Neuronal stem cell (in vitro differentiated cells): ENCODE measurements at places on chromosomes 16 and 17.
A peak's percentile ranks its signal among the peaks of the same experiment; 100 is the strongest.

DNA sequence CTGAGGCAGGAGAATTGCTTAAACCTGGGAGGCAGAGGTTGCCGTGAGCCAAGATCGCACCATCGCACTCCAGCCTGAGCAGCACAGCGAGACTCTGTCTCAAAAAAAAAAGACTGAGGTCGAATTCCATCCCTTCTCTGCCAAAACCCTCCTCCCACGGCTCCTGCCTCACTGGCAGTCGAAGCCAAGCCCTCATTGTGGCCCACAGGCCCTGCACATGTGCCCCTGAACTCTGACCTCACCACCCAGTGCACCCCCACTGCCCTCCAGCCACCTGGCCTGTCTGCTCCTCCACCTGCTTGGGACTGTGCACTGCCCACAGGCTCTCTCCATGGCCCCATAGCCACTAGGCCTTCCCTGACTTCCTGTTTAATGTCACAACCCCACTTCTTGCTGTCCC lies 7.0 kb downstream of the MYO15A start:
- no peak for DNase-seq

GRCh38 chr17:27466376-27466742 lies 10.1 kb downstream of the KSR1 start:
- DNase-seq: no peak

GRCh38 chr16:55147396-55147795 lies 176.6 kb upstream of the IRX6 start:
- DNase-seq: no peak

GRCh38 chr17:66645259-66645658 lies 189.7 kb upstream of the CACNG5 start:
- no peak for DNase-seq

DNA sequence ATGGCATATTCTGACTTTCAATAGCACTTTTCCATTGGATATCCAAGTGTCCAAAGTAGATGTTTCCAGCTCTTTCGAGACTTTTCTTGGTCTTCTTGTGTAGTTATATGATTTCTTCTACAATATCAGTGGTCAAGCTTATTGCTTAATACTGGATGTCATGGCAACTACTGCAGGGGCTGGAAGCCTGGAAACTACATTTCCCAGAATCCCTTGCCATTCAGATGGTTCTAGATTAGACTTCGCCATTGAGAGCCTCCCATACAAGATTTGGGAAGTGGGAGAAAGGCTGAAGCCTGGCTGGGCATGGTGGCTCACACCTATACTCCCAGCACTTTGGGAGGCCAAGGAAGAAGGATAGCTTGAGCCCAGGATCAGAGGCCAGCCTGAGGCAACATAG lies 153.6 kb downstream of the C16orf95 start:
- no peak for DNase-seq

DNA sequence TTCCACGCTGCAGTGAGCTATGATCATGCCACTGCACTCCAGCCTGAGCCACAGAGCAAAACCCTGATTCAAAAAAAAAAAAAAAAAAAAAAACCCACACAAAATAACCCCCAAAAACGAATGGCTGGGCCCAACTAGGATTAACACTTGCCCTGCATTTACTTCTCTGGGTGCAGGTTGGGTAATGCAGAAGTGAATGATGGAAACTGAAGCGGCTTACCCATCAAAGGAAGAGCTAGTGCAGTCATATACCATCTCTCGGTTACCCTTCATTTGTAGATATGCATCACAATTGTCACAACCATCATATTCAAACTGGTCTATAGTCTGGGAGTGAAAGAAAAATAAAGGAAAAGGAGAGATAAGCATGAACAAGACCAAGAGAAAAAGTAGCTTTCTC lies 819 bp downstream of the SUPT4H1 start:
- DNase-seq: no peak

DNA sequence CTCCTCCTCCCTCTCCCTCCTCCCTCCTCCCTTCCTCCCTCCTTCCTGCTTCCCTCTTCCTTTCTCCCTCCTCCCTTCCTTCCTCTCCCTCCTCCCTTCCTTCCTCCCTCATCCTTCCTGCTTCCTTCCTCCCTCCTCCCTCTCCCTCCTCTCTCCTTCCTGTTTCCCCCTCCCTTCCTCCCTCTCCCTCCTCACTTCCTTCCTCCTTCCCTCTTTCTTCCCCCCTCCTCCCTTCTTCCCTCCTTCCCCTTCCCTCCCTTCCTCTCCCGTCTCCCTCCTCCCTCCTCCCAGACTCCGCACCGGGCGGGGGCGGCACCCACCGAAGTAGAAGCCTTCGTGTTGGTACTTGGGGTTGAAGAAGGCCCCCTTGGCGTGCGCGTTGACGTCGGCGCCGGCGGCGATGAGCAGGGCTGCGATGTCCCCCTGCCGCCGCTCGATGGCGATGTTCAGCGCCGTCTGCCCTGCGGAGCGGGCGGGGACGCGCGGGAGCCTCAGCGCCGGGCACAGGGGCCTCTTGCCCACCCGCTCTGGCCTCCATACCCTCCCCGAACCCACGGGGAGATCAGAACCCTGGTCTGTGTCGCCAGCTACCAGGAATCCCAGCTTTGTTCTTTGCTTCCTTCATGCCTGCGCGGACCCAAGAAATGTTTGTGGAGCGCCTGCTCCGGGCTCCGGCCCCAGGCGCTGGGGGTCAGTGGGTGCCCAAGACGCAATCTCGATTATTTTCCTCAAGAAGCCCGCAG lies 22.2 kb downstream of the TRPV3 start:
- peak; percentile 61 for DNase-seq

- no peak for DNase-seq
These were observed 73.9 kb upstream of the TOB1 start for GRCh38 chr17:50939795-50940684.

DNA sequence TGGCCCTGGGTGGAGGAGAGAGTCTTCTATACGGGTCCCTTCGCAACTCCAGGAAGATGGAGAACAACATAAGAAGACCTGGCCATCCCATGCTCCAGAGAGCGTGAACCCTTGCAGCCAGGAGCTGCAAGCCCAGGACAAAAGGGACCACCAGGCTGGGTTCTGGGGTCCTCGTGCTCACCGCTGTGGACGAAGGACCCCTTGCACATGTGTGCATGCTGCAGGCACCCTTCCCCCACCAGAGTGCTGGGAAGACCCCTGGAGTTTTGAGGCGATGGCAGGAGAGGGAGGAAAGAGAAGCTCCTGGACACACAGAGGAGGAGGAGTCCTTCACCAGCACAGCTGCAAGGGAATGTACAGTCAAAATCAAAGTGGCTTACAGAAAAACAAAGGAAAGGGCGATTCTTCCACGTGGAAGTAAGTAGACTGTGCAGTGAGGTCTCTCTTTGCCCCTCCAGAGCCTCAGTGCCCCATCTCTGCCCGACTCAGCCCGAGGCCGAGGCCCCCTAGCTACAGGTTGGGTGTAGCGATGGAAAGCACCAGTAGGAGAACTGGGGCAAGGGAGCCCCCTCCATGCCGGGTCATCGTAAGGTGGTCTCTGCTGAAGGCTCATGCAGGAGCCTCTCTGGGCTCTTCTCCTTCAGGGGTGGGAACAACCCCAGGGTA lies 51.3 kb downstream of the PIMREG start:
- DNase-seq: no peak

GRCh38 chr17:59757881-59758385 lies 50.5 kb downstream of the VMP1 start:
- no peak for DNase-seq

- no peak for DNase-seq
These were observed 83.7 kb downstream of the N4BP1 start for GRCh38 chr16:48526058-48526957.

DNA sequence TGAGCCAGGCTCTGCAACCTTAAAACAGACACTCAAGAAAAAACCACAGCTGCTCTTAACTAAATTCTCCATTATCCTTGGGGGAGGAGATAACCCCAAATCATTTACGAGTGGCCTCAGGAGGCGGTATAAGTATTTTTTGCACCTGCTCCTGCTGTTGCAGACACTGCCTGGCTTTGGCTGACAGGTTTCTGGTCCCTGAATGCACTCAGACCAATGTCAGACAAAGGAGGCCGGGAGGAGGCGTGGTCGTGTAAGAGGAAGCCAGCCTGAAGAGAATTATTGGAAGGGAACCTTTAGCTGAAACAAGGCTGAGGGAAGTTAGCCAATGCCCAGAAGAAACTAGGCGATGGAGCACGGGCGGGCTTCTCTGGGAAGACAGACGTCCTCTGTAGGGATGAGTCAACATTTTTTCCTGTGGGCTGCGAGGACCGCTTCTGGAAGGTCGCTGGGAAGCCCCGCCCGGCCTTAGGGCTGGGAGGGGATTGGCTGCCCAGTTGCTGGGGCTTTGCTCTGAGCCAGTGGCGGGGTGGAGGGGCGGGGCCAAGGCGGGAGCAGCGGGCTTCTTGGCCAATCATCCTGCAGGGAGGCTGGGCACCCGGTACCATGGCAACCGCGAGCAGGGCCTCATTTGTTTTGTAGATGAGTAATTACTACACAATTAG lies 82.3 kb downstream of the CCDC182 start:
- DNase-seq: peak; percentile 92

DNA sequence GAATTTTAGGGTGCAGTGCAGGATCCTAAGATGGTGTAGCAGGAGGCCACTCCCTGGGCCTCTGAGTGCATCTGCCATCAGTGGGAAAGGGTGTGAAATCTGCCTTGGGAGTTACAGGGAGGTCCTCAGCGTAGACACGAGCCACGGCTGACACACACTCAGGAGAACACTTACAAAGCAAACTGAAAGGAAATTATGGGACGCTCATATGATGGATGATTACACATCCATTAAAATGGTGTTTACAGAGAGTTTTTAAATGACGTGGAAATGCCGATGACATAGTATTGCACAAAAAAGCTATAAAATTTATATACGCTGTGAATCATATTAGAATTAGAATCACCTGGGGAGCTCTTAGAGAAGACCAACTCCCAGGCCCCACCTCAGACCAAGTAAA lies 175.2 kb downstream of the CCDC182 start:
- no peak for DNase-seq

DNA sequence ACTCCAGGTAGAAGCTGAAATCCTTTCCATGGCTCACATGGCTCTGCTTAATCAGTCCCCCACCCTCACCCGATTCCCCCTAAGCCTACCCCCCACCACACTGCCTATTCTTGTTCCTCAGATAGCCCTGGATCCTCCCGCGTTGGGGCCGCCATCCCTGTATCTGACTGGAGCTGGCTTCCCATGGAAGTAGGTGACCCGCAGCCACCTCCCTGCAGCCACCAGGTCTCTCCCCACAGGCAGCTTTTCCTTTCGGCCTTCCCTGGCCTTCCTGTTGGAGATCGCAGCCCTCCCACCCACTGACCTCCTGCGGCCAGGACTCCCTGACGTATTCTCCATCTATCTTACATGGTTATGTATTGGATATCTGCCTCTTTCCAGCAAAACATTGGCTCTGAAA lies 82.3 kb upstream of the MED9 start:
- no peak for DNase-seq

DNA sequence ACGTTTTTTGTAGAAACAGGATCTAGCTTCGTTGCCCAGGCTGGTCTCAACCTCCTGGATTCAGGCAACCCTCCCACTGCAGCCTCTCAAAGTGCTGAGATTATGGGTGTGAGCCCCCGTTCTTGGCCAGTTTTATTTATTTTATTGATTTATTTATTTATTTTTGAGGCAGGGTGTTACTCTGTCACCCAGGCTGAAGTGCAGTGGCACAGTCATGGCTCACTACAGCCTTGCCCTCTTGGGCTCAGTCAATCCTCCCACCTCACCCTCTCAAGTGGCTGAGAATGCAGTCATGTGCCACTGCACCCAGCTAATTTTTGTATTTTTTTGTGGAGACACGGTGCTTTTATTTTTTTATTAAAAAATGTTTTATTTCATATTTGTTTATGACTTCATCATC lies 79.9 kb upstream of the ATF7IP2 start:
- DNase-seq: no peak

DNA sequence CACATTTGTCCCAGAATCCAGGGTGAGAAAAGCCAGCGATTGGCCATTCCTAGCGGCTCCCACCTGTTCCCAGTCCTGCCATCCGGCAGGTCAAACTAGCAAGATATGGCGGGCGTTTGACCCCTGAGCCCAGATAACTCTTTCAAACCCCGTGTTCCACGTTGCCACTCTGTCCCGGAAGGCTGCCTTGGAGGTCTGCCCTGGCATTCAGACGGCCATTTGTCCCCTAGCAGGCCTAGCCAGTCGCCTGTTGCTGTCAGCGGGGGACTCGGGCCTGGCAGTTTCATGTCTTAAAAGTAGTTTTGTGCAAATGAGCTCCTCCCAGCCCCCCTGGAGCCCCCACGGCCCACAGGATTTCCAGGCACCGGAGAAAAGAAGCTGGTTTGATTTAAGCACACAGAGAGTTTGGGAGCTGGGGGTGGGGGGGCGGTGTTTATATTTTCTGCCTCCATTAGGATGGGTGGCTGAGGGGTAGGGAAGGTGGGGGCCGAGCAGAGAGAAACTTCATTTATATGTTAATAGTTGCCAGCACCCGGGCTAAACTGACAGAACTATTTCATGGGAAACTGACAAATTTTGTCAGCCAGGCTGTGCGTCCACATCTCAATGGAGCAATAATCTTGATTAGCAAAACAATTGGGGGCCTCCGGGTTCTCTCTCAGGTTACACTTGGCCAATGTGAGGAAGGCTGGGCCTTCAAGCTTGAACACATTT lies 240.9 kb upstream of the SALL1 start:
- DNase-seq: peak; percentile 44

GRCh38 chr17:49887086-49887743 lies 39.3 kb upstream of the TAC4 start:
- no peak for DNase-seq

- no peak for DNase-seq
These were observed 187.7 kb downstream of the CCDC182 start for GRCh38 chr17:57557416-57557815.

DNA sequence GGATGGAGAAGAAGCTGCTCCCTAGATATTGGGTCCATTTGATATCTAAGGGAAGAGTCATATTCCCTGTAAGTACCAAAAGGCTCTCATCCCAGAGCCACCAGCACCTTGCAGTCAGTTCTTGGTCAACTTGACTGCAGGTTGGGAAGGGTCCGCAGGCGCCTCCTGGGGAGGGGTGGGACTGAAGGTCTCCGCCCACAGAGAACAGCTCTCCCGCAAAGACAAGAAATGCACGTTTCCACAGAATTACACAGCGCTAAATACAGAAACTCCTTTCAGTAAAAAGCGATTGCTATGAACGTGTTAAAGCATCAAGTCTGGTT lies 864 bp upstream of the CTCF start:
- DNase-seq: no peak

GRCh38 chr16:11179574-11179973 lies 76.4 kb downstream of the SOCS1 start:
- no peak for DNase-seq

GRCh38 chr16:27852681-27853080 lies 210.8 kb downstream of the GSG1L start:
- no peak for DNase-seq
